ENCODE measurements at places on chromosomes 5 and 9. TPM values are rescaled to one million over a fixed set of nuclear protein-coding genes. Genes with fewer than 3 reads are reported as not detected.

DNA sequence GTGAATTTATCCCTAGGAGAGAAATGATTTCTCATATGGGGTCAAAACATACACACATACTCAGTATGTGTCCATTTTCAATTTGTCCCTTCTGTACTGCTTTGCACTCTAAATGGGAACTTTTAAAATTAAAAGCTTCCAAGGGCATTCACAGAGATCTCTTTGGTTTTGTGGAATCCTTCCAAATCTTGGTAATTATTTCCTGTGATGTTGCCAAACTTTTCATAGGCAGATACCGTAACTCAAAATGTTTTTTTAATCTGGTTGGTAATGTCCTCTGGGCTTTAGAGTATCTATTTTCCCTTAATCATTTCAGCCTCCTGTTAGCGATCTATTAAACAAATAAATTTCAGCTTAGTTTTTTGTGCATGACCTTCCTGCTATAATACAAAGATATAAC is 282.4 kb downstream of the ARHGEF28 start:
- DNase-seq = no peak
- no peak overlapping the region for H3K4me3 ChIP-seq
- H3K4me1 ChIP-seq = peaks cover 5% of the 10 kb centered on the region
- H3K27ac ChIP-seq = no peak overlapping the region
- no peaks in the 10 kb centered on the region for H3K36me3 ChIP-seq

- H3K27me3 ChIP-seq = no peaks in the 10 kb centered on the region
- no peaks in the 10 kb centered on the region for H3K36me3 ChIP-seq
- H3K4me1 ChIP-seq = peaks cover 42% of the 10 kb centered on the region
Observed at GRCh38 chr5:55440188-55440646, 94.5 kb downstream of the PLPP1 start.

DNA sequence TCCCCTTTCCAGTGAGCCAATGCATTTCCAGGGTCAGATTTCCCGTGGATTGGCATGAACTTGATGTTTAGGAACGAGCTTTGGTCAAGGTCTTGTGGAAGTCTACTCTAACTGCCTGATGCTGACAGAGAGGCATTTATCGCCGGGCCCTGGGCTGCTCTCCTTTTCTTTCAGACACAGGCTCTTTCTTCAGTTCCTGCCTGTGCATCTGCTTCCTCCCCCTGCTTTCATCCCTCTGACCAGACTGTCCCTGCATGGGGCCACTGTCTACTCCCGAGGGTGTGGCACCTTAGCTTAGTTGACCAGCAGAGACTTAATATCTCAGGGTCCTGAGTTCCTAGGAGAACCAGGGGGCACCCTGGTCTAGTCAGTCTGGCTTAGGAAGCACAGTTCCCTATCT is 41.2 kb downstream of the RALGPS1 start:
- no peak for DNase-seq
- H3K27me3 ChIP-seq = no peaks in the 10 kb centered on the region
- H3K4me3 ChIP-seq = no peak overlapping the region

DNA sequence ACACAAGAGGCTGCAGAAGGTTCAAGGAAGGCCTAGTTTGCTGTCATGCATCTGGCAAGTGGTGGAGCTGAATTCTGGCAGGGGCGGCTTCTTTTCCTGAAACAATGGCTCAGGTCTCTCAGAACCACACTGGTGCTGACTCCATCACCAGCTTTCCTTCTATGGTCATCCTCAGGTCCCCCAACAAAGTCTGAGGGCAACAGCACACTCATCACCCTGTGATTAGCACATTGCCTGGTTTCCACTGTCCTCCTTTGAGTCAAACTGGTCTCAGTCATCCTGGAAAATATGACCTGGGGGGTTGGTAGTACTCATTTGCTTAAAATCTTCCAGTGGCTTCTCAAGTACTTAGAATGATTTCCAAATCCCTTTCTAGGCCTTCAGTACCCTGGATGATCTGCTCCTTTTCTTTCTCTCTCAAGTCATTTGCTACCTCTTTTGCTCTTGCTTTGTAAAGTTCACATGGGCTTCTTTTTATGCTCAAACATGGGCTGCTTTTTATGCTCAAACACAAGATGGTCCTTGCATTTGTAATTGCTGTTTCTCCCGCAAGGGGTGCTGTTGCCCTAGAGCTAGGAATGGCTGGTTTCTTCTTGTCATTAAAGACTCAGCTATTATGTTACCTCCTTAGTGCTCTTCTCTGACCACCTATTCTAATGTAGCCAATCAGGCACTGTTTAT is 144.9 kb downstream of the ALDH1A1 start:
- H3K4me3 ChIP-seq = no peak overlapping the region
- no peaks in the 10 kb centered on the region for H3K4me1 ChIP-seq
- no peak overlapping the region for H3K27ac ChIP-seq
- peak; percentile 32 for DNase-seq
- H3K27me3 ChIP-seq = no peaks in the 10 kb centered on the region

DNA sequence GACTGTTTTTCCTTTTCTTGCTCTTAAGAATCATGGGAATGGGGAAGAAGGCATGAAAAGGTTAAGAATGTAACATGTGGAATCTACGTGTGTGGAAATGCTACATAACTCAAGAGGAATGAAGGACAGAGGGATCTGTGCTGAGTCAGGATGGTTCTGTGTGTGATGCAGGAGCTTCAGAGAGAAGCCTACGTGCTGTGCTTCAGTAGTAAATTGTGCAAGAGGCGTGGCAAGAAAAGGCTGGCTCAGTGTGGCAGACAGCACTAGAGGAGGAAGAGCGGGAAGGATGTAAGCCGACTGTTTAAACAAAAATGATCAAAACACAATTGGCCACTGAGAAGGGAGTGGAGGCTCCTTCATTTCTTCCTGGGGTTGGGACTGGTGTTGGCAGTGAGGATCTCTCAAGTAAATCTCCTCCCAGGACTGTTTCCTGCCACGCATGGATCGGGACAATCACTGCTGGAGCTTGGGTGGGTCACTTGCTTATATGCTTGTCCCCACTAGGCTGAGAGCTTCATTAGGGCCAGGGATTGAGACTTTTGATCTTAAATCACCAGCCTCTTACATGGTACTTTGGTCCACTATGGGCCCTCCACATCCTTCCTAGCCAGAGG is 59.4 kb upstream of the BASP1 start:
- H3K4me1 ChIP-seq = no peaks in the 10 kb centered on the region
- no peaks in the 10 kb centered on the region for H3K36me3 ChIP-seq
- no peak for DNase-seq
- no peak overlapping the region for H3K4me3 ChIP-seq
- H3K27ac ChIP-seq = no peak overlapping the region

DNA sequence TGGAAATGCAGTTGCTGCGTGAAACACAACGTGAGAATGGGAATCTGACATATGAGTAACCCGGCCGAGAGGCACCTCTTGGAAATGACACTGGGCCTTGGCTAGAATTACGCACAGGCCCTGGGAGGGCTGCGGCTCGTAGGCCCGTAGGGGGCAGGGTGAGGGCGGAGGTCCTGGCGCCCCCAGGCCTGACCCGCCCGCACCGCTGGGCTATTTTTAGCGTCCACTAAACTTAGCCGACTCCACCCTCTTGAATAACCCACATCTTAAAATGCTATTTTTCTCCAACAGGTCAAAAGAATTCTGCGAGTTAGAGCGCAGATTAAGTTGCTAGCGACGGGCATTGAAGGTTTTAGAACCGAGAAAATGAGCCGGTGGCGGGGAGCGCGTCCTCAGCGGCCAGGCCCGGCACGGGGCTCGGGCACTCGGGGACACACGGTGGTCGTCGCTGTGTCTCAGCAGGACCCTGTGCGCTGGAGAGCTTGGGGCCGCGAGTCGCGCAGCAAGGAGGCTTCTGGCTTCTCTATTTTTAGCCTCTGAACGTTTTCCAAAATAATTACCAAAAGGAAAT is 168.5 kb downstream of the AUH start:
- peak overlapping the region; percentile 100 for H3K27ac ChIP-seq
- peaks cover 76% of the 10 kb centered on the region for H3K4me1 ChIP-seq
- peak; percentile 97 for DNase-seq
- peak overlapping the region; percentile 42 for H3K4me3 ChIP-seq

GRCh38 chr5:165757791-165758190 is 2252.4 kb downstream of the MAT2B start:
- no peak for DNase-seq
- H3K4me3 ChIP-seq = no peak overlapping the region
- H3K27ac ChIP-seq = no peak overlapping the region
- H3K36me3 ChIP-seq = no peaks in the 10 kb centered on the region
- no peaks in the 10 kb centered on the region for H3K4me1 ChIP-seq

- no peak for DNase-seq
- no peak overlapping the region for H3K27ac ChIP-seq
- no peaks in the 10 kb centered on the region for H3K4me1 ChIP-seq
- no peaks in the 10 kb centered on the region for H3K36me3 ChIP-seq
Observed at GRCh38 chr5:178250263-178250662, 17.7 kb upstream of the PHYKPL start.

- H3K27ac ChIP-seq = peak overlapping the region; percentile 62
- H3K4me3 ChIP-seq = no peak overlapping the region
- H3K27me3 ChIP-seq = no peaks in the 10 kb centered on the region
- DNase-seq = no peak
Observed at GRCh38 chr9:83431101-83432060, 106.8 kb downstream of the FRMD3 start.

DNA sequence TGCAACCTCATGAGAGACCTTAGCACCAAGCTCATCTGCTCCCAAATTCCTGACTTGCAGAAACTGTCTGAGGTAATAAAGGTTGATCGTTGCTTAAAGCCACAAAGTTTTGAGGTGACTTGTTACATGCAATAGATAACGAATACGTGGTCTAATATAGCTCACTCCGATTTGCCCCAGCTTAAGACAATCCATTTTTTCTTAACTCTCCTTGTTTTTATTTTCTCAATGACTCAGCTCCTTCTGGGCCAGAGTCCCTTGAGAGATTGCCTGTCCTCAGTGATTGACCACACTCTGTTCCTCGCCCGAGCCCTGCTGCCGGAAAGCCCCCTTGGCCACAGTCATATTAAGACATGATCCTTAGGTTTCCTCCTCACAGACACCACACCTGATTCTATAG is 63.7 kb upstream of the FANCC start:
- no peak for DNase-seq
- H3K27me3 ChIP-seq = no peaks in the 10 kb centered on the region
- H3K36me3 ChIP-seq = no peaks in the 10 kb centered on the region
- H3K27ac ChIP-seq = no peak overlapping the region
- no peak overlapping the region for H3K4me3 ChIP-seq

DNA sequence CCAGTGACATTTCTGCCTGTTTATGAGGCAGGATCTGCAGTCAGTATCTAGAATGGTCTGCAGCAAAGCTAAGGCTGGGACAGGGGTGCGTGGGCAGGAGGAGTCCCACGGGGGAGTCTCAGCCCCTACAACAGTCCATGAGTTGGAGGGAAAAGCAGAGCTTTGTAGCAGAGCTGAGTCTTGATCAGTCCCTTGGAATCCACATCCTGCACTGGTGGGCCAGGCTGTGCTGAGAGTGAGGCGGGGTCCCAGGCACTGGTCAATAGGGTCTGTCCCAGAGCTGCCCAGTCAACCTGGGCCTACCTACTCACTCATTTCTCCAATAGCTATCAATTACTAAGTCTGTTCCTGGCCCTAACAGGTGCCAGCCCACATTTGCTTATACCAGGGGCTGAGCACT is 5.9 kb downstream of the ACSL6 start:
- no peaks in the 10 kb centered on the region for H3K27me3 ChIP-seq
- no peak for DNase-seq
- H3K4me1 ChIP-seq = peaks cover 8% of the 10 kb centered on the region
- H3K36me3 ChIP-seq = no peaks in the 10 kb centered on the region
- no peak overlapping the region for H3K4me3 ChIP-seq

GRCh38 chr5:51651889-51652288 is 268.6 kb downstream of the ISL1 start:
- H3K4me3 ChIP-seq = no peak overlapping the region
- no peak for DNase-seq
- H3K4me1 ChIP-seq = peaks cover 6% of the 10 kb centered on the region

- DNase-seq = no peak
- H3K27ac ChIP-seq = no peak overlapping the region
- peaks cover 3% of the 10 kb centered on the region for H3K27me3 ChIP-seq
- H3K4me3 ChIP-seq = no peak overlapping the region
Observed at GRCh38 chr9:35858458-35858857, 11.7 kb downstream of the OR13J1 start.

DNA sequence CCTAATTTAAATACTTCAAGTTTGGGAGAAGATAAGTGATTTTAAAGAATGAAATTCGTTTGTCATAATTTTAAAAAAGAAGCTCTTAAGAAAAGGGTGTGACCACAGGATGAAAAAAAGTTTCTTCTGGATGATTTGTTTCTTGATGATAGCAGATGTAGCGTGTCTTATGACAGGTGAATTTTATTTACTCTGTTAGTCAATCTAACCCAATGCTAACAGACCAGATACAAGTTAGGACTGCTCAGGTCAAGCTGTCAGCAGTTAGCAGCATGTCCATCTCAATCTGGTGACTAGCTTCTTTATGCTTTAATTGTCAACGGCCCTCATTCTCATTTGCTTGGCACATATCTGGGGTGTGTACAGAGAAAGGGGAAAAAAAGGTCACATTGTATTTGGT is 456.0 kb downstream of the BNC2 start:
- no peaks in the 10 kb centered on the region for H3K4me1 ChIP-seq
- peaks cover 43% of the 10 kb centered on the region for H3K27me3 ChIP-seq
- H3K27ac ChIP-seq = no peak overlapping the region
- no peaks in the 10 kb centered on the region for H3K36me3 ChIP-seq

- no peaks in the 10 kb centered on the region for H3K27me3 ChIP-seq
- H3K4me1 ChIP-seq = peaks cover 55% of the 10 kb centered on the region
- H3K36me3 ChIP-seq = no peaks in the 10 kb centered on the region
- no peak overlapping the region for H3K27ac ChIP-seq
- no peak for DNase-seq
- no peak overlapping the region for H3K4me3 ChIP-seq
Observed at GRCh38 chr5:149432911-149433401, 53.9 kb upstream of the IL17B start.

DNA sequence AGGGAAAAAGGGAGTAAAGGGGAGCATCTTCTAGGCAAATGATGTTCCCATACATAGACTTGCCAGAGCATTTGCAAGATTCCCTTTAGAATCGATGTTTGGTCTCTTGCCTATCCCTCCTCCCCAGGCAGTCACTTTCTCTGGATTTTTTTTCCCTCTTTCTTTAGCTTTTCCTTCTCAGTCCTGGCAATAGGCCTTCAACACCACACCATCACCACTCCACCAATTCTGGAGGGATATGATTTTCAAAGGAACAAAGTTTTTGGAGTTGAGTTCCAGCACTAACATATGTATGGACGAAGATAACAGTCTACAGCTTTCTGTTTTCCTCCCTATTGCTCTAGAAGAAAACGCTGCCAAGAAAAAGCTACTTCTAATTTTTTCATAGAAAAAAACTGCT is 377.4 kb downstream of the PDE4D start:
- peaks cover 18% of the 10 kb centered on the region for H3K27me3 ChIP-seq
- H3K36me3 ChIP-seq = no peaks in the 10 kb centered on the region
- no peak overlapping the region for H3K4me3 ChIP-seq
- H3K4me1 ChIP-seq = no peaks in the 10 kb centered on the region
- H3K27ac ChIP-seq = no peak overlapping the region
- DNase-seq = no peak

- DNase-seq = no peak
- H3K27me3 ChIP-seq = peaks cover 42% of the 10 kb centered on the region
Observed at GRCh38 chr5:168125445-168126199, 165.8 kb upstream of the WWC1 start.

EPB41L4B gene
- 8.1 TPM for total RNA-seq

ITK gene
- 0.37 TPM for total RNA-seq

SPINK4 gene
- total RNA-seq = not detected

SLC36A3 gene
- total RNA-seq = not detected

LCN12 gene
- total RNA-seq = 4.2 TPM

KCTD16 gene
- 0.64 TPM for total RNA-seq

SLC9A3 gene
- total RNA-seq = 1.5 TPM

CDH12 gene
- not detected for total RNA-seq

AHRR gene
- 12.7 TPM for total RNA-seq

HSPB3 gene
- not detected for total RNA-seq

FAM221B gene
- not detected for total RNA-seq

All from HCT116 (cell line).